Activated naive CD8-positive, alpha-beta T cell treated with anti-CD3 and anti-CD28 coated beads for 36 hours (primary cell): ENCODE measurements at places on chromosomes 1 and 21. TPM values are rescaled to one million over a fixed set of nuclear protein-coding genes. Genes with fewer than 3 reads are reported as not detected.

The GJC2 gene
- 1.2 TPM for total RNA-seq

The FAAH gene
- total RNA-seq = 3.4 TPM

The ABCG1 gene
- total RNA-seq = 11.1 TPM

- DNase-seq = no peak
Observed at GRCh38 chr1:76933847-76934815, 66.9 kb downstream of the ST6GALNAC5 start.

GRCh38 chr1:201072149-201072548 is 40.1 kb downstream of the CACNA1S start:
- no peak for DNase-seq

DNA sequence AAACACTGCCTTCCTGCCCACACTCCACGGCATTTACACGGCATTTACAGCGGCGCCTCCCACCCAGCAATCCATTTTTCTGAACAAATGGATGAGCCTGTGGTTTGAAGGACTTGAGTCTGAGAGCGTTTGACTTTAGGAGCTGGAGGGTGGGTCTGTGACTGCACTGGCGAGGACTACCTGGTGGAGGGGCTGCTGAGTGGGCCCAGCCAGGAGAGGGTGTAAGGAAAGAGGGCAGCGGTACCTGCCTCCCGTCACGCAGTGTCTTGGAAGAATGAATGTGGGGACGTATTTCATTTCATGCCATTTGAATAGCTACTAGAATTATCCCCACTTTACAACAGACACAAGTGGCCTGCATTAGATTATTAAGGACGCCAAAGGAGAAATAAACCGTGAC is 62.9 kb downstream of the B3GALT5 start:
- no peak for DNase-seq

- DNase-seq = no peak
Observed at GRCh38 chr21:17658931-17659330, 46.2 kb upstream of the BTG3 start.
